ENCODE measurements at places on chromosomes 6 and 20. TPM values are rescaled to one million over a fixed set of nuclear protein-coding genes. Genes with fewer than 3 reads are reported as not detected.

The OR2H1 gene
- not detected for total RNA-seq

The HEY2 gene
- total RNA-seq: 3.3 TPM

The SUMO4 gene
- 6.6 TPM for total RNA-seq

The MTFR2 gene
- 4.7 TPM for total RNA-seq

The SEL1L2 gene
- total RNA-seq: not detected

The PKIB gene
- total RNA-seq: 2.0 TPM

The HMGCLL1 gene
- total RNA-seq: 2.2 TPM

The STX11 gene
- total RNA-seq: 14.0 TPM

The IL17A gene
- total RNA-seq: not detected

The MPC1 gene
- total RNA-seq: 70.1 TPM

The FOXP4 gene
- total RNA-seq: 11.1 TPM

DNA sequence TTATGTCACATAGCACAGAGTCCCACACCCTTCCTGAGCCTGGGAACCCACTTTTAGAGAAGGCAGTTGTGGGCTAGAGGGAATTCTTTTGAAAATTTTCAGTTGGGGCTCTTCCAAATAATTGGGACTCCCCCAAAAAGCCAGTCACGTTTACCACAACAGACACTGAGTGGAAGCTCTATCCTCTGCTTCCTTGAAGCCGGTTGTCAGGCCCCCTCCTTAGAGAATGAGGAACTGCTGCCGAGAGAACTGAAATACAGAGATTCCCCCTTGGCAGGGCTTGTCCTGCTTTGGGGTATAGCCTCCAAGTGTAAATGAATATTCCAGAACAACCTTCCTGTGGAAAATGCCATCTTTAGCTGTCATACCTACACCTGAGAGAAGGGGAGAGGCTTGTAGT is 2.7 kb upstream of the JAG1 start:
- DNase-seq: no peak

DNA sequence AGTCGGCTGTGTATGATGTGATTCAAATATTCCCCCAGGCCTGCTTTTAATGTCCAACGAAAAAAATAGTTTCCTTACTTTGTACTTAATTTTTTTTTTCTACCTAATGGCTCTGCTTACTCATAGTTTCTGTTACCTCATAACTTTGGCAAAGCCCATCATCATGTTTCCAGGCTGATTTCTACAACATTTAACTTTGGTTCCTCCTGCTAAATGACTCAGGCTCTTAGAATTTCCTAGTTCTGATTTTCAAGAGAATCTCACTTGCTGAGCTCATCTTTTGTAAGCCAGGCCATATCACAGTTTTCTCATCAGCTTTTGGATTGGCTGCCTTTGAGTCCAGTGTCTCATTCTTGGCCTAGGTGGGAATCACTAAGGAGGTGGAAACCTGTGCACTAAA is 323.1 kb downstream of the HDGFL1 start:
- DNase-seq: peak; percentile 49

DNA sequence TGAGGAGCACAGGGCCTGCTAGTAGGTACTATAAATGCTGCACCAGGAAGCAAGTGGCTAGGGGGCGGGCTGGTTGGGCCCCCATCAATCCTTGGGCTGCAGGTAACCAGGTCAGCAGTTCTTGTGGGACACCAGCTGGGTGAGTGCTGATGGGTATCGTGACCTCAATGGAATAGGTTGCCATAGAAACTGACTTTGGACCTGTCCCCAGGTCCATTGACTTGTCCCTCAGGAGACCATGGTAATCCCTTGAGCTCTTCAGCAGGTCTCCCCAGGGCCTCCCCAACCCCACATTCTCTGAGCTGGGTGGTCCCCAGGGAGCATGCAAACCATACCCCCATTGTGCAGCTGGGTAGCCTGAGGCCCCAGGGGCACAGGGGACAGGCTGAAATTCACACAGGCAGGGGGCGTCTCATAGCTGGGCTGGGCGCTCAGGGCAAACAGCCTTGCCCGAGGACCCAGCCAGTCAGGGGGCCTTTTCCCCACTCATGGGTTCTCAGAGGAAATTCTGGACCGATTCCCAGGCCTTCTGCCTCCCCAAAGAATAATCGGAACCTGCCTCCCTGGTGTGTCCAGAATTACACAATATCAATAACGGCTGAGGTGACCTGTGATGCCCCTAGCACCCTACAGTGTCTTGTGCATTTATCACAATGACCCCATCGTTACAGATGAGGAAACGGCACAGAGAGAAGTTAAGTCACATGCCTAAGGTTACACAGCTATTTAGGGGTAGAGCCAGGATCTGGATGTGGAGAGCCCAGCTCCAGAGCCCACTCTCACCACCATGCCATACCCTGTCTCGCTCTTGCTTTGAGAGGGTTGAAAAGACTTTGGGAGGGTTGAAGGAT is 35.9 kb downstream of the SRC start:
- DNase-seq: no peak

DNA sequence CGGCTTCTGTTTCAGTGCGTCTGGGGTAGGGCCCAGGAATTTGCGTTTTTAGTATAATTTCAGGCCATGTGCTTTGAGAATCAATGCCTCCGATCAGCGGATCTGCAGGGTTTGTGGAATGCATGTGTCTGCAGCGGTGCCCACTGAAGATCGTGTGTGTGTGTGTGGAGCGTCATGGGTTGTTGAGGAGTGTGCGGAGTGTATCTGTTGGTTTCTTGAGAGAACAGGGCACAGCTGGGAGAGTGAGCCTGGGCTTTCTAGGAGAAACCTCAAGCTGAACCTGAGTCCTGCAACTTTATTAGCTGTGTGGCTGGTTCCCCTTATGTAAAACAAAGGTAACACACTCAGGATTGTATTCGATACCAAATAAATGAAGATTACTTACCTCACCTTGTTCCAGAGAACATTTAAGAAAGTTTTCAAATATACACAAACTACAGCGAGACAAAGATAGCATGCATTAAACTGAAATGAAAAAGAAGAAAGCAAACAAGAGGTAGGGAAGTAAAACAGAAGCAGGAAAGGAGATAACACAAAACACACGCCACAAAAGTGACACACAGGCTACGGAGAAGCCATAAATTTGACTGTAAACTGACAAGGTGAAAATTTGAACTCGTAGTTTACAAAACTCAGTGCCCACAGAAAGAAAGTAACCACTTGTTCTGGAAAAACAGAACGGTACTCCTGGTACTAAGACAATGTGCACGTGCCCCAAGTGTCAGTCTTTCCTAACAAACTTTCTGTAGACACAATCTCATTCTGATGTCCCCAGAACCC is 28.8 kb downstream of the PDE10A start:
- no peak for DNase-seq

GRCh38 chr20:6976106-6976900 is 208.8 kb downstream of the BMP2 start:
- DNase-seq: no peak

- DNase-seq: no peak
Measured at GRCh38 chr6:14510038-14510437, 392.5 kb downstream of the CD83 start.

GRCh38 chr6:154458565-154459470 is 51.7 kb downstream of the CNKSR3 start:
- no peak for DNase-seq

- DNase-seq: peak; percentile 72
Measured at GRCh38 chr20:44601801-44602204, 19.4 kb downstream of the PKIG start.

DNA sequence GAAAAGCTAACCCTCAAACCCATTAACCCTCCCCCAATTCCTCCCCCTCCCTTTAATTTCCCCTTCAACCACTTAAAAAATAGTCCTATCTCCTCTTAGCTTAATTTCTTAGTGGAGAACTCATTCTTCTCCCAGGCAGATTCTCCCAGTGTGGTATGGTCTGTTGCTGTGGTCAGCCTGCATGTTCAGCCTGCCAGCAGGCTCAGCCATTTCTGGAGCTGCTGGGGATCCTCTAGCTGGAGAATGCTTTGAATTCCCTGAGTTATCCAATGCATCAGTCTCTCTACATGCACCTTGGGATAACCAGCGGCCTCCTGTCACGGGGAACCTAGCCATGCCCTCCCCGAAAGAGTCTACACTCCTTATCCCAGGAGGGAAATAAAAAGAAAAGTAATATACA is 375.4 kb upstream of the RSPO3 start:
- no peak for DNase-seq

GRCh38 chr6:82959385-82959941 is 106.2 kb downstream of the UBE3D start:
- DNase-seq: no peak

DNA sequence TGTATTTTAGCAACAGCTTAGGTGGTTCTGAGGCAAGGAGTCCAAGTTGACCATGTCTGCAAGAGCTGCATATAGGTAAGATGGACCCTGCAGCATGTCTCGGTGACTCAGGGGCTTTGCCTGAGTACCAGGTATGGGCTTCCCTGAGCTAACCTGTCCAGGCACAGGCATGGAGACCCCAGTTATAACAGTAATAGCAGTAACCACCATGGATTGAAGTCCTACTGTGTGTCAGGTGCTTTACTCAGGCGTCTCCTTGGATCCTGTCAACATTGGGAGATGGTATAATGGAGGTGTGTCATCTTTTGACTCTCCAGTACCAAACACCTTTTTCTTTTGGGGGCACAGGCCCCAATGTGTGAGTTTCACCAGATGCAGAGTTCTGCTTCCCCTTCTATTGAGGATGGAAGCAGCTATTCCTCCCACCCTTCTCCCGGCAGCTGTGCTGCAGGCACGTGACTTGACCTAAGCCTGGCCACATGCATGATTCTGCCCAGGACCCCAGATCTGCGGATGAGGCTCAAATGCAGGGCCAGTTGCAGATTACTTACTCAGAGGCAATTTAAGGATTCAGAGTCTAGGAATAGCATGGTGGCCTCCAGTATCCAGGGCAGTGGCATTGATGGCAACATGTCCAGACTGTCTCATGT is 13.8 kb downstream of the TREM1 start:
- DNase-seq: no peak

- DNase-seq: no peak
Measured at GRCh38 chr6:90458353-90459224, 128.3 kb downstream of the MAP3K7 start.

DNA sequence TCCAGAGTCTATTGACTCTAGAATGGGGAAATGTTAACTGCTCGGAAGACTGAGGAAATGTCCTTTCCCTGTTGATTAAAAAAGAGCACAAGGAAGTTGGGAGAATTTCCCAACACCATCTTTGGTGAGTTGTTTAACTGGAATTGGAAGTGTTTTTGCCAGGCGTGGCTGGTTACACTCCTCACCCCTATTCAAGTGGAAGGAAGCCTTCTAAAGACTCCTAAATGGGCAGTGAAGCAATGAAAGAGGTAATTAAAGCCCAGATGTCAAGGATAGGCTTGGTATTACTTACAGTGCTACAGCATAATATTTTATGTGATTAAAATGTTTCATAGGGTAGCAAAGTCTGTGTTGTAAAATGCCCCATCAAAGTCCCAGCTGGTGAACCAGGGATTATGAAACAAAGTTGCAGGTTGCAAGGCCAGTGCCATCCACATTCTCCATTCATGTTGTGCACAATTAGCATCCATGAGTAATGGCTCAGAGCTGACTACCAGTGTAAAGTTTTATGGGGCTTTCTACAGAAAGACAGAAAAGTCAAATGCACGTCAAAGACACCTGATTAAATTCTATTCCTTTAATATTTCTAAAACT is 52.6 kb downstream of the BTBD3 start:
- no peak for DNase-seq

GRCh38 chr20:35087791-35088190 is 4.8 kb downstream of the TRPC4AP start:
- DNase-seq: no peak

DNA sequence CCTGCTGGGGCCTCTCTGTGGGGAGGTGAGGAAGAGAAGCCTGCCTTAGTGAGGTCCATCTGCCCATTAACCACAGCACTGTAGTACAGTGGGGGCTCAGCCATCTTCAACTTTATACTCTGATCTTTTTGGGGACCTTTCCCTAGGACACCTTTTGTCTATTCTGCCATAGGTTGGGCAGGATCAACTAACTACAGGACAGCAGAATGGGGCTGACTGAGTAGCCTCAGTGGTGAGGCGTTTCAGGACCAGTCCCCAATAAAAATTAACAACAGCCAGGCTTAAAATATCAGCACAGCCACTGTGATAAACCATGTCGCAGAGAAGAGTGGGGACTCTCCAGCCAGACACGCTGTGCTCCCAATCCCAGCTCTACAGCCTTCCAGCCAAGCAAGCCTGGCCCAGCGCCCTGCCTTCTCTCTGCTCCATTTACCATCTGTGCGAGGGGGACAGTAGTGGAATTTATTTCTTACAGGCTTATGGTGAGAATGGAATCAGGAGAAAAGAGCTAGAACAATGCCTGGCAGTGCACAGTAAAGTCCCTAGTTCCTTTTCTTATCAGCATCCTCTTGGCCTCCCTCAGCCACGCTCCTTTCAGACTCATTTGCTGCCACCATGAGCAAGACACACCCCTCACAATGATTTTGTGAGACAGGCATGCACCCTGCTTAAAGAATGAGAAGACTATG is 75.5 kb downstream of the SLC22A23 start:
- no peak for DNase-seq

DNA sequence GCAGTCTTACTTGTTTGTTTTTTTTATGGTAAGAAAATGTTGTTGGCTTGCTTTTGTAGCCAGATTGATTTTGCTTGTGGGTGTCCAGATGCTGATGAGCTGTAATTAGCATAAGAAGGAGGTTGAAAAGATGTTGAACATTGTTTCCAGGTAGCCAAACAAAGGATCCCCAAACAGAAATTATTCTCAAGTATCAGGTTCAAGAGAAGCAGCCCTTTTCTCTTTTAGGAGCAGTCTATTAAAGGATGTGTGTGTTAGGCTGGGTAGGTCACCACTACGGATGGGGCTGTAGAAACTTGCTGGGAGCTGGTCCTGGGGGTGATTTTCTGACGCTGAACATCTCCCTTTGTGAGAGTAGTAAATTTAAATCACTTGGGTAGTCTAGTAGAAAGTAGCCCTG is 86.9 kb upstream of the VSTM2L start:
- DNase-seq: no peak

GRCh38 chr6:56807989-56808337 is 146.9 kb upstream of the BEND6 start:
- no peak for DNase-seq

- no peak for DNase-seq
Measured at GRCh38 chr20:43994486-43995100, 79.9 kb downstream of the TOX2 start.

- no peak for DNase-seq
Measured at GRCh38 chr6:154440422-154441043, 70.0 kb downstream of the CNKSR3 start.

- peak; percentile 55 for DNase-seq
Measured at GRCh38 chr6:43771858-43772680, 2.1 kb downstream of the VEGFA start.

GRCh38 chr6:27863962-27864905 is 48.0 kb downstream of the OR2B2 start:
- no peak for DNase-seq

DNA sequence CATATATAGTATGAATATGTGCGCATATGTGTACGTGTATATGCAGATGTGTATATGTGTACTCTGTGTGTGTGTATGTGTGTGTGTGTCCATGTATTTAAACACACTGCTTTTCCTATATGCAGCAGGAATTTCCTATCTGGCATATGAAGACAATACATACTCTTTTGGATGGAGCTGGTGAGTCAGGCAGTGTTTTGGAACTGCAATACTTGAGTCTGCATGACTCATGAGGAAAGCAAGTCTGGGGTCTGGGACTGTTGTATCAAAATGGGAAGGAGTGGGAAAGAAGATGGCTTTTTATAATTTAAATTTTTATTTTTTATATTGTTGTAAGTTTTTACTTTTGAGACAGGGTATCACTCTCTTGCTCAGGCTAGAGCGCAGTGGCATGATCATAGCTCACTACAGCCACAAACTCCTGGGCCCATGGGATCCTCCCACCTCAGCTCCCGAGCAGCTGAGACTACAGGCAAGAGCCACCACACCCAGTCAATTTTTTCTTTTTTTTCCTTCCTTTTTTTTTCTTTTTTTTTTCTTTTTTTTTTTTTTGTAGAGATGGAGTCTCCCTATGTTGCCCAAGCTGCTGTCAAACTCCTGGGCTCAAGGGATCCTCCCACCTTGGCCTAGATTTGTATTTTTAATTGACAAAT is 72.2 kb downstream of the ATXN1 start:
- no peak for DNase-seq

All from tibial nerve (tissue), 4 donors.